Activated CD4-positive, CD25-positive, alpha-beta regulatory T cell treated with anti-CD3 and anti-CD28 coated beads, Interleukin-2, amount 50 U/mL, for 16 hours (primary cell): ENCODE measurements at places on chromosomes 12 and 14.

DNA sequence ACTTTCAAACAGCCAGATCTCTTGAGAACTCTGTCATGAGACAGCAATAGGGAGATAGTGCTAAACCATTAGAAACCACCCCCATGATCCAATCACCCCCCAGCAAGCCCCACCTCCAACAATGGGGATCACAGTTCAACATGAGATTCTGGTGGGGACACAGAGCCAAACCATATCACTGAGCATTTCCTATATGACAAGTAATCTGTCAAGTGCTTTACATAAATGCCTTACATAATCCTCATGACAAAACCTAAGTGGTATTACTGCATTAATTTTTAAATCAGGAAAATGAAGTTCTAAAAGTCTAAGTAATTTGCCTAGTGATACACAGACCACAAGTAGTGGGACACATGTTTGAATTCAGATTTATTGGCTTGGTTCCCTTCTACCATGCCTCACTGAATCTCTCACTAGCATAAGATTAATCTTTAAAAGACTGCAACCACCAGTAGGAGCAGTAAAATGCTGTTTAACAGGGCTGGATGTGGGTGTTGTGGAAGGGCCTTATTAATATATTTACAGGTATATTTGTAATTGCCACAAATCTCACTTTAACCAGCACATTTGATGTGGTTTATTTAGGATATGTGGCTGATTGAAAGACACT, 323.1 kb upstream of the FBXO33 start:
- DNase-seq: no peak

DNA sequence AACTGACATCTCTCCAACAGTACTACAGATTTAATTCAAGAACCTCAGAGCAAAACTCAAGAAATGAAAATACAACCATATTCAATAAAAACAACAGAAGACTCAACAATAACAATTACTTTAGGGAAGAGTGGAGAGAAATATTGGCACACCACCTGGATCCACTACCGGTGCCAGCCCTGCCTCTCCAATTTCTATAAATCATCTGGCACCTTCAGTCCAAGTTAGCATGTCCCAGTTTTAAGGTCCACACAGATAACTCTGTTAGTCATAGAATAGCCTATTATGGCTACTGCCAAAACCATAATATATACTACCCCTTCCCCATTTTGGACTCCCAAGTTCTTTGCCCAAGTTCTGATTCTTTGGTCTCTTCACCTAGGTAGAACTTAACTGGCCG, 69.9 kb upstream of the PSMA6 start:
- no peak for DNase-seq

- no peak for DNase-seq
These were observed 52.9 kb downstream of the VWF start for GRCh38 chr12:6071589-6071988.

GRCh38 chr12:109618082-109618481, 44.5 kb downstream of the MVK start:
- no peak for DNase-seq

DNA sequence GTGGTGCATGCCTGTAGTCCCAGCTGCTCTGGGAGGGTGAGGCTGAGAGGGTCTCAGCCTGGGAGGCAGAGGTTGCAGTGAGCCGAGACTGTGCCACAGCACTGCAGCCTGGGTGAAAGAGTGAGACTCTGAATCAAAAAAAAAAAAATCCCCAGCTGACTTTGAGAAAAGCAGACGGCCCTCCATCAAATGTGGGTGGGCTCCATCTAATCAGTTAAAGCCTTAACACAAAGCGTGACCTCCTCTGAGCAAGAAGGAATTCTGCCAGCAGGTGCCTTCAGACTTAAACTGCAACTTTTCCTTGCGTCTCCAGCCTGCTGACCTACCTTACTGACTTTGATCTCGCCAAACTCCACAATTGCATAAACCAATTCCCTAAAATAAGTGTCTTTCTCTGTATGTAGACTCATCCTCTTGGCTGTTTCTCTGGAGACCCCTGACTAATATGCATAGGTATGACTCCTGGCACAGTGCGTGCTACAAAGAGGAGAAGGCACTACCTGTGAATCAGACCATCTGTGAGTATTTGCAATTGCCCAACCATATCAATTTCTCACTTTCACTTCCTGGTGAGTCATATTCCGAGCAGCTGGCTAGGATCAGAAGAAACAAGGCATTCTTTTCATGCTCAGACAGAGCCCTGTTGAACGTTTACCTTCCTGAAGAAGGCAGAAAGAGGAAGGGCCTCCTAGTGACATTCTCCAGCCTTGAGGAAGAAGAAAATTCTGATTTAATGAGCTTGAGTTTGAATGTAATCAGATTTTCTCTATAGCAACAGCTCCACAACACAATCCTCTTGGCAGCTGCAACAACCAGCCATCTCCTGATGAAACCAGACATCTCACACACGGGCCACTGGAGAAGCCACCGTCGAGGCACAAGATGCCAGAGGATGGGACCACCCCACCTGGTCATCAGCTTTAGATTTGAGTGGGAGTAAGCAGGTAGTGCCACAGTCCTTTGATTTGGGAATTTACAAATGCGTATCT, 54.3 kb downstream of the CLMN start:
- DNase-seq: no peak

DNA sequence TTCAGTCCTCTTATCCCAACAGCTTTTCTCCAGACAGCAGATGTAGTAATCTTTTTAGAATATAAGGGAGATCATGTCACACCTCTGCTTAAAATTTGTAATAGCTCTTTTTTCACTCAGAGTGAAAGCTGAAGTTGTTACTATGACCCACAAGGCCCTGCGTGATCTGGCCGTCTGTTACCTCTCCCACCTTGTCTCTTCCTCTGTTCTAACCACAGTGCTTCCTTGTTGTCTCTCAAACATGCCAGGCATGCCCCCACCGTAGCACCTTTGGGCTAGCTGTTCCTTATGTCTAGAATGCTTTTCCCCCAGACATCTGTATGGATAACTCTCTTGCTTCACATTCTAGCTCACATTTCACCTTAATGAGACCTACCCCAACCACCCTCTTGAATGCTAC, 6.5 kb downstream of the NECAP1 start:
- no peak for DNase-seq

- DNase-seq: no peak
These were observed 7.5 kb upstream of the RNASE9 start for GRCh38 chr14:20568393-20568792.

GRCh38 chr12:84136862-84137367, 775.7 kb downstream of the SLC6A15 start:
- DNase-seq: no peak

- DNase-seq: no peak
These were observed 1.1 kb downstream of the KITLG start for GRCh38 chr12:88579161-88579517.

- no peak for DNase-seq
These were observed 2.8 kb upstream of the SHMT2 start for GRCh38 chr12:57226588-57227314.

GRCh38 chr12:105698075-105698474, 367.6 kb downstream of the C12orf75 start:
- no peak for DNase-seq

GRCh38 chr12:58306266-58307000, 365.1 kb downstream of the ATP23 start:
- DNase-seq: no peak

GRCh38 chr12:118302053-118302452, 70.7 kb downstream of the TAOK3 start:
- no peak for DNase-seq

- no peak for DNase-seq
These were observed 438.2 kb downstream of the BCAT1 start for GRCh38 chr12:24510581-24511125.

DNA sequence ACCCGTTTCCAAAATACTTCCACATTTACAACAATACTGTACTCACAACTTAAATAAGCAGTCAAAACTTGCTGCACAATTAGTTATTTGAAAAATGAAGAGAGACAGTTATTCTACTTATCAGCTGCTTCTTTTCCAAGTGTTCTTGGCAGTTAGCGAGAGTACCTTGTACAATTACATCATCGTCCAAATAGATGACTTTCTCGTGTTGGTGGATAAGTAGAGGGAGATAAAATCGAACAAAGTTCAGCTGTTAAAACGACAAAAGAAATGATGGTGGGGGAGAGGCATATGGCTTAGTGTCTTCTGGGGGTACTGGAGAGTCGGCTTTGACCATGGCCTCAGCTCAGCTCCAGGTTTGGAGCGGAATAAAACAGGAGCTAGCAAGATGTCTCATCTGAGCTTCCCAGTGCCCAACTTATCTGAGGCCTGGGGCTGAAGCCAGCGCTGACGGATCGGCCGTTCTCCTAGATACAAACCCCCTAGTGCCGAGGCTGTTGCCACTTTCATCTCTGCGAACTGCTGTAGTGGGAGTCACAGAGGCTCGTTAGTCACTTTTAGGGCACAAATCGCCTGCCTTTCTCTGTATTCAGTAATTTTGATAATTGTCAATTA, 31.7 kb downstream of the TDG start:
- no peak for DNase-seq

- no peak for DNase-seq
These were observed 22.0 kb upstream of the DRAM1 start for GRCh38 chr12:101855364-101855884.

GRCh38 chr14:94355191-94355794, 32.2 kb upstream of the SERPINA6 start:
- DNase-seq: no peak

GRCh38 chr12:122399592-122400373, 22.7 kb downstream of the CLIP1 start:
- no peak for DNase-seq

DNA sequence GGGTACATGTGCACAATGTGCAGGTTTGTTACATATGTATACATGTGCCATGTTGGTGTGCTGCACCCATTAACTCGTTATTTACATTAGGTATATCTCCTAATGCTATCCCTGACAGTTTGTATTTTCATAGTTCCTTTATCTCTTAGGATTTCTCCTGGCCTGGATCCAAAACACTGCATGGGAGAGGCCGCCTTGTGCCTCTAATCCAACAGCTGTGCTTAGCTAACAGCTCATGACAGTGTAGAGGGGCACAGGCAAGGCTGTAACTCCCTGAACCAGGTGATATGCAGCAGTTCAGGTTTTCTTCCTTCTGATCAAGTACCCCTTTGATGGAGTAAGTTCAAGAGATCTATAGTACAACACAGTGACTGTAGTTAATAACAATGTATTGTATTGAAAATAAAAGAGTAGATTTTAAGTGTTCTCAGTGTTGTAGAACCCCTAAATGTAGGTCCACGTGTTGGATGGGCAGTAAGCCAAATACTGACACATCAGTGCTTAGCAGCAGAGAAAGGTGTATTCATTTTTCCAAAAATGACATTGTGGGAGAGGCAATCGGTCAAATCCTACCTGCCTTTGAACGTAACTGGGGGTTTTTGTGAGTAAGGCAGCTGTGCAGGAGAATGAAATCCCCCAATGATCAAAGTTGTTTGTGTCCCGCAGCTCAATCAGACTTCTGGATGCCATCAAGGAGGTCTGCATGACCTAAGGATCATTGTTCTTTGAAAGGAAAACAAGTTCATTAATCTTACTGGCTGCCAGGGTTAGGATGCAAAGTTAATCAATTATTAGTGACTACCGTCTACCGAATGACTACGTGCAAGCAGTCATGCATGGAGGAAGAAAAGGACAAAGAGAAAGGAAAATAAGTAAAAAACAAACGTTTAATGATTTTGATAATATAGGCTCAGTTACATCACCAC, 89.3 kb upstream of the FGD4 start:
- DNase-seq: no peak

DNA sequence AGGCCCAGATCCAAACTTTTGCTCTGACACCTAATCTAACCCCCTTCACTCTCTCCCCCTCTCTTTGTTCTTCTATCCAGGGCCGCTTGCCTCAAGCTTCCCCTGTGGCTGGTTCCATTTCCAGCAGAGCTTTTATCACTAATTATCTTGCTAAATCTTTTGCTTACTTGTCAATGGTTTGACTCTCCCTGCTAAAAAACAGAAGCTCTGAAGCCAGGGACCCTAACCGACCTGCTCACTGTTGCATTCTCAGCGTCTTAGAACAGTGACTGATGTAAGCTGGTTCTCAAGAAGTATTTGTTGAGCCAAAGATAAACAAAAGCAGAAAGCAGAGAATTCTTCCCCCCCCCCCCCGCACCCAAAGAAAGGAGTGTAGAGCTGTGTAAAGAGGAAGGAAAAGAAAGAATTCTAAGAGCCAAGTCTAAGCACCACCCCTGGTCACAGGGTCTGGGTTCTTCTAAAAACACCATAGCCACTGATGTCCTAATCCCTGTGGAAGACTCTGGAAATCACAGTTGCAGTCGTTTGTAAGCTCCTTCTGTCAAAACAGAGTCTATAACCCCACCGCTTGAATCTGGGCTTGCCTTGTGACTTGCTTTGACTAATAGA, 385.8 kb downstream of the MED13L start:
- DNase-seq: no peak

DNA sequence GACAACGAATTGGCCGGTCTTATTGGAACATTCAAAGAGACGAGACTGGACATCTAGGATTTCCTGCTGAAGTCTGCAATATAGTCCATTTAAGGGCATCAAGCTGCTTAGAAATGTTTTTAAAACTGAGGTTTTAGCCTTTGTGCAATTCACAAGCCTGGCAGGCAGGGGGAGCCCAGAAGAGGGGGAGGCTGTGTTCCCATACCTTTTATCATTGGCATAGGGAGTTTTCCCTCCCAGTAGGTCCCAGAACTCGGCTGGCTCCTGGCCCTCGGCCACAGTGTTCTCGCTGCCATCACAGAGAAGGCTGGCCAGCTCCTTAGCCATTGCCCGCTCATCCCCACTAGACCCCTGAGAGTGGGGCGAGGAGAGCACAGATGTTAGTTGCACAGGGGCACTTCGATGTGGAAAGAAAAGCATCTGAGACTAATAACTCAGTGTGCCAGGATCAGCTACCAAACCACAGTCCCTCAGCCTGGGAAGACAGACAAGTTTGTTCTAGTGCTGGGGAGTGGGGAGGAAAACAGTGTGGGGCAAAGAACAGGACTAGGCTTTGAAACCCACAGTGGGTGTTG, 15.1 kb downstream of the AVIL start:
- DNase-seq: no peak

GRCh38 chr14:104118006-104118844, 20.2 kb upstream of the KIF26A start:
- DNase-seq: no peak

GRCh38 chr12:59744564-59744963, 148.7 kb downstream of the SLC16A7 start:
- DNase-seq: no peak

GRCh38 chr14:101477648-101478047, 83.6 kb upstream of the DIO3 start:
- DNase-seq: no peak

GRCh38 chr12:14893506-14894250, 8.0 kb upstream of the MGP start:
- DNase-seq: no peak

- no peak for DNase-seq
These were observed 29.2 kb downstream of the SBNO1 start for GRCh38 chr12:123335490-123335889.

GRCh38 chr12:68199127-68199526, 26.5 kb downstream of the IL26 start:
- no peak for DNase-seq

GRCh38 chr14:69580009-69580577, 5.4 kb upstream of the CCDC177 start:
- no peak for DNase-seq

DNA sequence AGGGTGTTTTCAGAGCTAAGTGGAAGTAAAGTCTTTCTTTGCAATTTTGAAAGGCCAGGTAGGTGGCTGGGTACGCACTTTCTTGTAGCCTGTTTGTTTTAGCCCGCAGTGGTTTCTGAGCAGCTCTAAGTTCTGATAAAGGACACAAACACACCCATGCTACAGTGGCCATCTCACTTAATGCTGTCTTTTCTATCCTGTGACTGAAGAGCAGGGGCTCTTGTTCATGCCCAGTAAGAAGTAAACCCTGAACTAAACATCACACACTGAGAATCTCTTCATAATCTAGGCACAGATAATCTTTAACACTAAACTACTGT, 427.2 kb downstream of the RAD51B start:
- no peak for DNase-seq
